ENCODE measurements at places on chromosomes 12 and 14. TPM values are rescaled to one million over a fixed set of nuclear protein-coding genes. Genes with fewer than 3 reads are reported as not detected.

ART4 gene
- not detected for total RNA-seq

SRRM4 gene
- not detected for total RNA-seq

MYH7 gene
- total RNA-seq: not detected

MED13L gene
- 26.4 TPM for total RNA-seq

ITPR2 gene
- 3.1 TPM for total RNA-seq

CIT gene
- total RNA-seq: 14.3 TPM

FBXO34 gene
- total RNA-seq: 16.6 TPM

PTPRO gene
- total RNA-seq: 0.09 TPM

PDE3A gene
- 2.8 TPM for total RNA-seq

GALNT4 gene
- total RNA-seq: 13.7 TPM

CISTR gene
- not detected for total RNA-seq

KRT71 gene
- not detected for total RNA-seq

FOXM1 gene
- total RNA-seq: 104 TPM

SLCO1A2 gene
- total RNA-seq: 0.11 TPM

MYO1A gene
- total RNA-seq: 0.10 TPM

FAM186B gene
- 0.15 TPM for total RNA-seq

ZFHX2 gene
- total RNA-seq: 0.99 TPM

GPR68 gene
- 0.24 TPM for total RNA-seq

MFAP5 gene
- 0.37 TPM for total RNA-seq

KRT72 gene
- total RNA-seq: not detected

SLC24A4 gene
- 0.41 TPM for total RNA-seq

GPR33 gene
- total RNA-seq: not detected

SHMT2 gene
- 136 TPM for total RNA-seq

MDGA2 gene
- not detected for total RNA-seq

OR4E2 gene
- total RNA-seq: not detected

ENDOU gene
- not detected for total RNA-seq

CLEC6A gene
- not detected for total RNA-seq

SLC38A6 gene
- 18.1 TPM for total RNA-seq
